Glomerular endothelial cell (primary cell): ENCODE measurements at places on chromosomes 2 and 18. TPM values are rescaled to one million over a fixed set of nuclear protein-coding genes. Genes with fewer than 3 reads are reported as not detected.

GRCh38 chr18:390741-391478 lies 109.6 kb downstream of the COLEC12 start:
- DNase-seq, result no peak

GRCh38 chr2:39584283-39584965 lies 81.3 kb upstream of the TMEM178A start:
- no peak for DNase-seq

GRCh38 chr2:187150670-187151069 lies 297.4 kb downstream of the CALCRL start:
- DNase-seq, result no peak

DNA sequence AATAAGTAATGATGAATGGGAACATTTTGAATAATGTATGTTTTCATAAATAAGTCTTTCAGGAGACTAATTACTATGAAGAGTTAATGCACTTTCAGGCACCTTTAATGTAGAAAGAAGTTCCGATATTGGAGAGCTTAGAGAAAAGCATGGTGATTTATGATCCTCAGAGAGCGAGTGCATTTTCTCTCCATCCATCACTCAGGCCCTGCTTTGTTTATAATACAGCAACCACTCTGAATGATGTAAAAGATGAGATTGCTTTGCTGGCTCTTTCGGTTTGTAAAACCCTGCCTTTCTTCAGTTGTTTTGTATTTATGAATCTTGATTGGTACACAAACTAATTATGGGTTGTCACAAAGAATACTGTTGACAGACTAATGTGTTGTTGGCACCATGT lies 132.0 kb downstream of the NYAP2 start:
- no peak for DNase-seq

GRCh38 chr2:226813148-226813701 lies 13.6 kb upstream of the IRS1 start:
- DNase-seq, result no peak

GRCh38 chr2:121804997-121805765 lies 49.7 kb downstream of the TSN start:
- no peak for DNase-seq

DNA sequence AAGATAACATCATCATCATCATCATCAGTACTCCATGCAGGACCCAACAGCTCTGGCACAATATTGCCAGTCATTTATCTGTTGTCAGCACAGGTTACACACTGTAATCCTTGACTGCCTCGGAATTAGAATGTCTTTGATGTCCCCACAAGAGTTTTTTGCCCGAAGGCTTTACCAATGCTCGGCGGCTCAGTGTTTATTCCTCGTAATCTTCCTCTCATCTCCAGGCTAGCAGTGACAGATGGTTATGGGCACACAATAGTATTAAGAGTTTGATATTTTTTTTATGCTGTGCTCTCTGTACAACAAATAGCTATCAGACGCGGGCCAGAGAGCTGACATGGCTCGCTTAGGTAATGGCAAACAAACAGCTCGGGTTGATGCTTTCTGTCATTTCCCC lies 515.2 kb downstream of the ZEB2 start:
- DNase-seq, result no peak

DNA sequence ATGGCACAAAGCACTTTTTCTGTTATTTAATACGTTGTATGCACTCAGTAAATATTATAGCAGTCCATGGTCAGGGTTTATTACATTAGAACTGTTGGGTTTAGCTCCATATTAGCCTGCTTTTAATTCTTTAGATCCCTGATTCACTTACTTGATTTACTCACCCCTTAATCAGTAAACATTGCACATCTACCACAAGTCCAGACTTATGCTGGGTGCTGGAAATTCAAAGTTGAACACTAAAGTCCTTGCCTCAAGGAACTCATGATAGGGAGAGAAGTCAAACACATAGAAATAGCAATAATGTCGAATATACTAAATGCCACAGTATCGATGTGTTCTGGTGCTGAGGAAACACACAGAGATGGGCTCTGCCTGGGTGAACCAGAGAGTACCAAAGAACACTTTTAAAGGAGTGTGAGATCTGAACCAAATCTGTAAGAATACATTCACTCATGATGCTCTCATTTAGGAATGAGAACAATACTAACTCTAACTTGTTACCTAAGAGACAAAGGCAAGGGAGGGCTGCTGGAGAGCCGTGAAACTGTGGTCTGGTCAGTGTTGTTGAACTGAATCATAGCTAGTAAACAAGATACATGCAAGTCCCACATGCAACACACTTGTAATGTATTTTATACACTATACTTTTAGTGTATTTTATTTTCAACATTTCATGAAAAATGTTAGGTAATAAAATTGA lies 4.9 kb downstream of the STAT4 start:
- no peak for DNase-seq

- no peak for DNase-seq
Observed at GRCh38 chr2:57450170-57450569, 596.4 kb upstream of the VRK2 start.

- DNase-seq, result no peak
Observed at GRCh38 chr18:62537042-62537894, 14.4 kb downstream of the ZCCHC2 start.

DNA sequence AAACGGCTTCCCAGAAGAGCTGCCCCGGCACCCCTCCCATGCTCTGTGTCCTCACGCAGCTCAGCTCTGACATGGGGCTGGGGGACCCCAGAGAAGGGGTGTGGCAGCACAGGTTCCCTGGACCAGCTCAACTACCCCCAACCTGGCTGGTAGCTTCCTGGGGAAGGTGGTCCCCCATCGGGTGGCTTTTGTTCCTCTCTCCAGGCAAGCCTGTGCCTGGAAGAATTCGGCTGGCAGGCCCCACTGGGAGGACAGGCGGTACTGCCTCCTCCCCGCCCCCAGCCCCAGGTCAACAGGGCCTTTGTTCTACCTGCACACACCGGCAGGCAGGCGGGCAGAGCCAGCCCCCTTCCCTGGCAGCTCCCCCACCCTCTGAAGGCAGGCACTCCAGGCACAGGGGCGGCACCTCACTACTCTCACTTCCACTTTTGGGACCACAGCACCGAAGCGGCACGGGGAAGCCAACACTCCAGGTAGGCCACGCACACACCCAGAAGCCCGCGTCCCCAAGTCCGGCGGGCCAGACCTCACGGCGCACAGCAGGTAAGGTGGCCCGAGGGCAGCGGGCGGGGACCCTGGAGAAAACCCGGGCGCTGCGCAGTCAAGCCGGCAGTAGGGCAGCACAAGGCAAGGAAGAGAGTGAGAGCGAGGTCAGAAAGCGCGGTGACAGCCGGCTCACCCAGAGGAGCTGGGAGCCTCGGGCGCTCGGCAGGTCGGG lies 1.3 kb downstream of the HS6ST1 start:
- DNase-seq, result no peak

- no peak for DNase-seq
Observed at GRCh38 chr2:6368281-6368680, 497.4 kb downstream of the CMPK2 start.

DNA sequence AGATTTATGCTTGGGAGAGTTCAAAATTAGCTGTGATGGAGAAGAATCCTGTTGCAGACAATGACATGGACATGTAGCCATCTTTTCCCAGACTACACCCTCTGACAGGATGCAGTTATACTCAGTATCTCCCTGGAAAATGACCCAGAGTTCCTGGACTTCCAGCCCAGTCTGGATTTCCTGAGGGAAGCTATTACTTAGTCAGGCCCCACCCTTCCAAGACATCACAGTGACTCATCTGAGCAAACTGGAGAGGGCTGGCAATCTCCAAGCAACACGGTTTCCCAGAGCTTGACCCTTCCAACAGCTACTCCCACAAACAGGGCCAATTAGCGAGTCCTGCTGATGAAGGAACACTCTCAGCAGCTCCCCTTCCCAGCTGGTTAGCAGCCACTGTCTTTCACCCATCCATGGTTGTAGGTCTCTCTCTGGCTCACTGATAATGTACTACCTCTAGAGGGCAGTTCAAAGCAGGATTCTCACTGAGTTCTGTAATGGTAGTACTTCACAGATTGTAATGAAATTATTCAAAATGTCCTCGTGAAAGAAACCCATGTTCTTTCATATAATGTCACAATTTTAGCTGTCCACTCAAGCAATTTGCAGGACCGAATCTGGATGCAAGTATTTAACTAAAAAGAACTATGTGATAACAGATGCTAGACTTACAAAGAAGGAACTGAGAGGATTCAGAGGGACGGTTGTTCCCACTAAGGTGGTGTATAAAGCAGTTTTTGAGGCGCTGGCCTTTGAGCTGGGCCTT lies 110.2 kb downstream of the MDH1 start:
- DNase-seq, result peak; percentile 70

- no peak for DNase-seq
Observed at GRCh38 chr18:64148988-64149387, at the start of gene LINC00305. Gene LINC00305, minus strand, starts transcription at chr18:64149088.

The RBKS gene
- total RNA-seq, result 0.63 and 1.6 TPM in 2 replicates

The SULT6B1 gene
- not detected in 2 replicates for total RNA-seq

The CHMP3 gene
- total RNA-seq, result 59.2 and 74.2 TPM in 2 replicates

The ACOXL gene
- total RNA-seq, result 0.10 TPM in 1 of 2 replicates, not detected in the other

The FOXD4L1 gene
- total RNA-seq, result 0.05 TPM in 1 of 2 replicates, not detected in the other

The TEX44 gene
- not detected in 2 replicates for total RNA-seq

The SLC5A7 gene
- total RNA-seq, result not detected in 2 replicates

The ASB18 gene
- not detected in 2 replicates for total RNA-seq

The ZNF2 gene
- total RNA-seq, result 4.5 and 7.7 TPM in 2 replicates

The SIX2 gene
- total RNA-seq, result 1.8 and 10.5 TPM in 2 replicates

The RAMP1 gene
- total RNA-seq, result not detected in 2 replicates
